Pancreas (tissue), 10 donors: ENCODE measurements at places on chromosomes 7 and 10.

DNA sequence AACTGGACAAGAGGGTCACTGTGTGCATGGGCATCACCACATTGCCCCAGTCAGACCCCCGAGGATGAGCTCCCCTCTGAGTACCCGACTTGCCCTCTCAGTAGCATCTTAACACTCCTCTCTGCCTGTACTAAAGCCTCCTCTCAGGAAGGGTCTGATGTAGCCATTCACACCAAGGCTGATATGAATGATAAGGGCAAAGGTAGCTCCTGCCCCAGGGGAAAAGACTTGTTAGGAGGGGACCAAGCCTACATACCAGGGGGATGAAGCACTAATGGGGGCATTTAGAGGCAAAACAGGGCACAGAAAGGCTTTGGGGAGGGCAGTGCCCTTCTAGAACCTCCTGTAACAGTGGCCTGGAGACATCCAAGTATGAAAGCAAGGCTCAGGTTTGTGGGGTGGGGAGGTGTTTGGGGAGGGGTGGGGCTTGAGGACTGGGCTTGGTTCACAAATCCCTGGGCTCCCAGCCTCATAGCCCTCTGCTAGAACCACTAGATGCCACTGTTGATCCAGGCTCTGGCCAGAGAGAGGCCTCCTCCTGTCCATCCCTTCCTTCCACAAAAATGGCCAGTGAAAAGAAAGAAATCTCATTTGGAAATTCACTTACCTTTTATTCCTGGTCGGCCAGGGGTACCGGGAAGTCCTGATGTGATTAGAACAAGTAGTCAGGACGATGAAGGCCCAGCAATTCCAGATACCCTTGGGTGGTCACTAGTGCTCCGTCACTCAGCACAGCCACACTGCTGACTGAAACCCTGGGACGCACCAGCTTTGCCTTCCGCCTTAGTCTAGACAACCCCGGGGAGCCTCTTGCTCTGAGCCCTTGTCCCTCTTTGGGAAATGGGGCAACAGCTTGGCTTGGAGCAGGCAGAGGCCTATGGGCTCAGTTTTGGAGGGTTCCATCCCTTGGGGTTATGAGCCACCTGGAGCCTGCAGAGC is 40.3 kb downstream of the COL17A1 start:
- DNase-seq: no peak

- DNase-seq: peak; percentile 6
Measured at GRCh38 chr10:78366663-78367411, 333.2 kb downstream of the RPS24 start.

GRCh38 chr7:16114633-16115032 is 306.7 kb downstream of the CRPPA start:
- no peak for DNase-seq

DNA sequence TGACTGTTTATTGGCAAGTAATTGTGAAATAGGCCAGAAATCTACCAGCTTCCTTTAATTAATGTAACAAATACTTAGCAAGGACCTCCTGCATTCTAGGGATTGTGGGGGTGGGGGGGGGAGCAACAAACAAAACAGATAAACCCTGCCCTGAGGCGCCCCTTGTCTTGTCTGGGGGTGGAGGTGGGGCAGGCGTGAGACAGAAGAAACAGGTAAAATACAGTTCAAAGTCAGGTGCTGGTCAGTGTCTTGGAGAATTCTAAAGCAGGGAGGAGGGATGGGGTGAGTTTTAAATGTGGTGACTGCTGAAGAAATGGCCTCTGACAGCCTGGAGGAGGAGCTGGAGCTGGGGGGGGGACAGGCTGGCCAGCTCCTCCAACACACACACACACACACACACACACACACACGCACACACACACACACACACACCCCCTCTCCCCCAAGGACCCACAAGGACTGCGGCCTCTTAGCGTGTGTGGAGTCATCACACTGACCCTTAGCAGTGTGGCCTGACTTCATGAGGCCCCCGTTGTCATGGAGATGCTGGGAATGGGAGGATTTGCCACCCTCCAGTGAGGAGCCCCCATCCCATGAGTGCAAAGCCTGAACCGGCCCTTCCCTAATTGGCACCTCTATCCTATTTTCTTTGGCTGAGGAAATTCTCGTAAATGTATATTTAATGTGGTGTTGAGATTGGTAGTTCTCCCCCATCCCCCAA is 190.4 kb downstream of the MGMT start:
- DNase-seq: no peak

DNA sequence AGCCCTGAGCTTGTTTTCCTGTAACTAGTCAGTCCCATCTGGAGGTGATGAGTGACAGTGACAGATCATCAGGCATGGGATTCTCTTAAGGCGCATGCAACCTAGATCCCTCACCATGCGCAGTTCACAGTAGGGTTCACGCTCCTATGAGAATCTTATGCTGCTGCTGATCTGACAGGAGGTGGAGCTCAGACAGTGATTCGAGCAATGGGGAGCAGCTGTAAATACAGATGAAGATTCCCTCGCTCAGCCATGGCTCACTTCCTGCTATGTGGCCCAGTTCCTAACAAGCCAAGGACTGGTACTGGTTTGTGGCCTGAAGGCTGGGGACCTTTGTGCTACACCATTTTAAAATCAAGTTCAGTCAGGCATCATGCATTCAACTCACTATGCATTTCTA is 221.7 kb downstream of the KIAA1217 start:
- no peak for DNase-seq

- no peak for DNase-seq
Measured at GRCh38 chr7:101175664-101176063, 4.4 kb downstream of the NAT16 start.

DNA sequence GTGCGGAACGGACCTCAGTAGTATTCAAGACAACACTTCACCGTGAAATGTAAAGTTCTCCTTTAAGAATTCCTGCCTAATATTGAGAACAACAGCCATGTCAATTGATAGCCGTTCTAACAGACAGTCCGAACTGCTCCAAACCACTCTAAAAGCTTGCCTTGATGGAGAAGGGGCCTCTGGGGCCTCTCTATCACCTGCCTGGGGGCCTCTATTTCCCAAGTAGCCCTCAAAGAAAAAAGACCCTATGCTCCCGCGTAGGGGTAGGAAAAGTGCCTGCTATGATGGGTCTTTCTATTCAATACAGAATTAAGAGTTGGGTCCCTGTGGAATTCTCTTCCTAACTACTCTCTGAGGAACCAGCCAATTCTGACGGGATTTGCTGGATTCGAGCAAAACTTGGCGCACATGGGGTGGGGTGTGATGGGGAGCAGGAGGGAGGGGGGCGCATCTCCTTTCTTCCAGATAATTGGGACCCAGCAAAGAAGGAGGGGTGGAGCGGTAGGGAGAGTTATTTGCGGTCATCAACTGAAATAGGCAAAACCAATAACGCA is 8.3 kb upstream of the DLX6 start:
- DNase-seq: no peak

DNA sequence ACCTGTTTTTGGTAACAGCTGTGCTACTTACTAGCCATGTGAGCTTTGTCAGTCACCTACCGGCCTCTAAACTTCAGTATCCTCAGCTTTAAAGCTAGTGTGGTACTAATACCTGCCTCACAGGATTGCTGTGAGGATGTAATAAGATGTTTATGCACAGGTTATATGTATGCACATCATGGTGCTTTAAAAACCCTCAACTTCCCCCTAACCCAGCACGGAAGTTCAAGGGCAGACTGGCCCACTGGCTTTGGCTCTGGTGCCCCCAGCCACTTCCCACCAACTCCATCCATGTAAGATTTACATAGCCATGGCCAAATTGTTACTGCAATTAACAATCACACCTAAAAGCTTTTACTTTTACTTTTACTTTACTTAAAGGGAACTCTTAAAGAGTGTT is 676.0 kb upstream of the GALNT17 start:
- no peak for DNase-seq

GRCh38 chr10:6987536-6987945 is 407.5 kb upstream of the PRKCQ start:
- DNase-seq: no peak

GRCh38 chr10:28691187-28691694 is 13.9 kb downstream of the BAMBI start:
- no peak for DNase-seq

GRCh38 chr10:27285093-27285492 is 44.5 kb upstream of the ACBD5 start:
- no peak for DNase-seq

DNA sequence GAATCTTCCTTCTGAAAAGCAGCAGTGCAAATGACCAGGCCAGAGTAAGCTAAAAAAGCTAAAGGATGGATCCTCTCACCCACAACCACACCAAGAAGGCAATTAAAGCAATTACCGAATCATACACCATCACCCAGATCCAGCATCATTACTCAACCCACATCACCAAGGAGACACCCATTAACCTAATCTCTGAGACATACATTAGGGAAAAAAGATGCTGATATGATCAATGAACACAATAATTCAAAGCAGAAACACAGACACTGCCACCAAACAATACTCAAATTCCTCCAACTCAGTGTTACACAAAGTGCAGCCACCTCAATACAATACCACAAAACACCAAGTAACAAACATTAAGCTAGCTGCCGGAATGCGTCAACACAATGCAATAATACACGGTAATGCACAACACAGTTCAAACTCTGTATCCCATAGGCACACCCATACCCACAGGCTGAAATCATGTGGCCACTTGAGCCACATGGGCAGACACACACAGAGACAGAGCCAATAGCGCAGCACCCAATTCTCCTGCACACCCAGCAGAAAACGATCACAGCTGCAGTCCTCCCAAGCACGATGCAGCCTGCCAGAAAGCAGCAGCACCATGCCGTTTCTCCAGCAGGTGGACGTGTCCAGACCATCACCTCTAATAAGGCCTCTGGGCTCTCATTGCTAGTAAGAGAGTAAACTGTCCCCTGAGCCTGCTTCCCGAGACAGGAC is 21.5 kb downstream of the PAX2 start:
- peak; percentile 21 for DNase-seq

- no peak for DNase-seq
Measured at GRCh38 chr7:65475734-65476319, 102.2 kb downstream of the ZNF92 start.

DNA sequence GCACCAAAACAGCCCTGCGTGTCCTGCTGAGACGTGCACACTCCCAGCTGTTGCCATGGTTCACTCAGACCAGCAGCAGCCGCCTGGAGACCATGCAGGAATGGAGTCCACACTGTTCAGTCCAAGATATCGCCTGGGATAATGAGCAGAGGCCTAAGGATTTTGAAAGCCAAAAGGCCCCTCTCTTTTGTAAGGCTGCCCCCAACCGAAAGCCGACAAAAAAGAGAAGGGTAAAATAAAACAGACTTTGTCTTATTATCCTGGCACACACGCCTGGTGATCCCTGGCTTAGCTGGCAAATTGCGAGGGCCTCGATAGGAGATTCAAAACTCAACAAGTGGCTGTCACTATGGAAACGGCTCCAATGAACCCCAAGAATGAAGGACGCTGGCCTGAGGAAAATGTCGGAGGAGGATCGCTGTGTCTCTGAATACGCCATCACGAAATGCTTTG is 263.6 kb downstream of the SKIDA1 start:
- no peak for DNase-seq
